AG08396 (cell line): ENCODE measurements at places on chromosomes 7 and 10.
A peak's percentile ranks its signal among the peaks of the same experiment; 100 is the strongest.

DNA sequence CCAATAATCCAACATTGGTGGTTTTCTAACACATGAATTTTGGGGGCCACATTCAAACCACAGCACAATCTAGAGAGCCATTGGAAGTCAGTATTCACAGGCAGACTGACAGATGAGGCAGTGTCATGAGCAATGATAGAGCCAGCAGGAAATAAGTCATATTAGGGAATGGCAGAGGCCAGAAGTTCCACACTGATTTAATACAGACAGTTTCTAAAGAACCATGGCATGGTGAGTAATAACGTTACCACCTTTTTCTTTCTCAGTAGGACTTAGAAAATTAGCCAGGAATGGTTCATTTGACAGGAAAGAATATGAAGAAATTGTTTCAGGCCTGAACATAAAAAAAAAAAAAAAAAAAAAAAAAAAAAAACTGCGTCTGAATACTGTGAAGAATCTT, 210.3 kb downstream of the GPAM start:
- no peak for DNase-seq

- DNase-seq, result no peak
These were observed 78.3 kb upstream of the AOAH start for GRCh38 chr7:36802459-36803135.

DNA sequence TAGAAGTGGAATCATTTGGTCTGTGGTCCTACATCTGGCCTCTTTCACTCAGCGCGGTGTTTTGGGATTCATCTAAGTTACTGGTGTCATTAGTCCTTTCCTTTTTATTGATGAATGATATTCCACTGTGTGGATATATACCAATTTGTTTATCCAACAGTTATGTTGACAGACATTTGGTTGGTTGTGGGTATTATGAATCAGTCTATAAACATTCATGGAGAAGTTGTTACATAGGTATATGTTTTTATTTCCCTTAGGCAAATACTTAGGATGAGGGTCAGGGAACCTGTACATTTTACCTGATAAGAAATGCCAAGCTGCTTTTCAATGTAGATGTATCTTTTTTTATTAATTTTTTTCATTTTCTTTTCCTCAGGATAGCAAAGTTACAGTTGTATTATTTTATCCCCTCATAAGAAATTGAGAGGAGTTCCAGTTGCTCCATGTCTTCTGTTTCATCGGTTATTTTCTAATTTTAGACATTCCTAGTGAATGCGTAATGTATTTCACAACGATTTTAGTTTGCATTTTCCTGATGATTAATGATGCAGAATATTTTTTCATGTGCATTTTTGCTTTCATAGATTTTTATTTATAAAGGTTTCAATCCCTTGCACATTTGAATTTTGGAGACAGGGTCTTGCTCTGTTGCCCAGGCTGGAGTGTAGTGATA, 203.8 kb upstream of the SH2B2 start:
- no peak for DNase-seq

- no peak for DNase-seq
These were observed 7.3 kb upstream of the MNX1 start for GRCh38 chr7:157017603-157018327.

- DNase-seq, result peak; percentile 75
These were observed 9.0 kb downstream of the SKIDA1 start for GRCh38 chr10:21516242-21517131.

GRCh38 chr7:99310004-99310403, 15.7 kb upstream of the ARPC1A start:
- no peak for DNase-seq

- no peak for DNase-seq
These were observed 15.9 kb downstream of the ADRB1 start for GRCh38 chr10:114059561-114059960.

GRCh38 chr7:38396852-38397251, 123.4 kb upstream of the TARP start:
- DNase-seq, result no peak

DNA sequence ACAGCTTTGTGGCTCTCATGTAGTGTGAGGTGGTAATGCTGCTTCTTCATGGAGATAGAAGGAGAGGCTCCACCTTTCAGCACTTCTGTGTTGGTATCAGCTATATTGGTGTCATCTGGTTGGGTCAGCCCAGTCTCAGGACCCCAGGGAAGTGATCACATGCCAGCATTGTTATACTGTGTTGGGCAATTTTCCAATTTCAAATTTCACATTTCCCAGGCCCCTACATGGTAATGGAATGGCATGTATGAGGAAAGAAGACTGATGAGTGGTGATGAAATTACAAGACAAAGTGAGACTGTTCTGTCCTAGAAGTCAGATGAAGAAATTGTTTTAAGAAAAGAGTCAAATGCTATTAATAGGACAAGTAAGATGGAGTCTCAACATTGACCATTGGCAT, 3.7 kb upstream of the AKR1C3 start:
- DNase-seq, result no peak

- DNase-seq, result no peak
These were observed 110.8 kb downstream of the TMEM178B start for GRCh38 chr7:141184532-141185190.

DNA sequence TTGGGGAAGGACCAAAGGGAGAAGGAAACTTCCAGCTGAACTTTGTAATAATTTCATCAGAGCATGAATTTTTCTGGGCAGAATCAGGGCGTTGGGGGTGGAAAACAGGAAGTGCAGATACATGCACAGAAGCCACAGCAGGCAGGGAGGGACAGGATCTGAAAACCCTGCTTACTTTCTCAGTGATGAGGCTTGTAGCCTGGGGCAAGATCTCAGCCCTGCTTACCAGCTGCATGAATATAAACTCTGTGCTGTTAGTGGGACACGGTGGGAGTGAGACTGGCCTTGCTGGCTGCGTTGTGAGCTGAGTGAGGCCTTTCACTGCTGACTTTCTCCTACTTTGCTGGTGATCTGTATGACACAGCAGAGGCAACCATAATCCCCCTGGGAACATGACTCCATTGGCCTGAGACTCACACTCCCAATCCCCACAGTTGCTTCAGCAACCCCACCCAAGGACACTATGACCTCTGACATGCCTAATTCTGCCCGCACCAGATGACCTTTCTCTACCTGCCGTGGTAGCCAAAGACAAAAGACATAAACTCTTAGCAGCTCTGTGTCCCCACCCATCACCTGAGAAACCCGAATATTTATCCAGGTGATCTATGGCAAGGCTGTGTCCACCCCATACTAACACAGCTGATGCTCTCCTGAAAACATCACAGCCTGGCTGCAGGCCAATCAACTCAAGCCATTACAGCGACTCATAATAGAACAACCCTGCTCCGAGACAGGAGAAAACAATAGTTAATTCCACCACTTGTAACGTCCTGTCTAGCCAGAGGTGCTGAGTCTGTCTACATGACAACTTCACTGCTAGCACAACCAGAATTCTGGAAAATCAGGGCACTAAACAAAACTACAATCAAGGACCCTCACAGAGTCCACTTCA, 190.7 kb upstream of the CHRM2 start:
- no peak for DNase-seq

DNA sequence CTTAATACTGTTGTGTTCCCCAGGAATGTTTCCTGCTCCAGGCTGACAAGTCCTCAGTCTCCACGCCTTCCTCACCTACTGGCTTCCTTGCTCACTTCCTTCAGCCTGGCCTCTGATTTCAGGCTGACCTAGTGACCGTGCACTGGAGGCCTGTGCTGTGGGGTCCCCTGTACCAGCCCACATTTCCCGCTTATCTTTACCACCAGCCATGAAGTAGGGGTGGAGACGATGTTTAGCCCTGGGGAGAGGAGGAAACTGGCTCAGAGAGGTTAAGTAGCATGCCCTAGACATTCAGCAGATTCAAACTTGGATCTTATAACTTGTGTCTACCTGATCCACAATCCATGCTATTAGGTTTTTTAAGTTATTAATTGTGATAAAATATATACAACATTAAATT, 4.8 kb upstream of the ZNF488 start:
- no peak for DNase-seq
